COR-L47 (cell line): ENCODE measurements at places on chromosomes 6 and 20.
A peak's percentile ranks its signal among the peaks of the same experiment; 100 is the strongest.

- no peak for DNase-seq
Measured at GRCh38 chr6:47974106-47974505, 136.9 kb downstream of the PTCHD4 start.

DNA sequence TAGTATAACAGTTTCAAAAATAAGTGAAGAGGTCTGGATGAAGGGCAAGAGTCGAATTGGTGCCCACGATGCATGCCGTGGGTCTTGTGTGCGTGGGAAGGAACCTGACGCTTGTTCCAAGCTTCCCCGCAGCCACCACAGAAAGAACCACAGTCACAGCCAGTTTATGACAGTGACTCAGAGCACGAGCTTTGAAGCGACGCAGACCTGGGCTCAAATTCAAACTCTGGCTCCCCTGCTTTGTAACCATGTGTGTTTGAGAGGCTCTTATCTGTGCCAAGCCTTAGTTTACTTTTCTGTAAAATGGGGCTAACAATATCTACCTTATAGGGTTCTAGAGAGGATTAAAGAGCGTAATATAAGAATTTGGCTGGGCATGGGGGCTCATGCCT, 65.5 kb downstream of the SYNJ2 start:
- DNase-seq = no peak

DNA sequence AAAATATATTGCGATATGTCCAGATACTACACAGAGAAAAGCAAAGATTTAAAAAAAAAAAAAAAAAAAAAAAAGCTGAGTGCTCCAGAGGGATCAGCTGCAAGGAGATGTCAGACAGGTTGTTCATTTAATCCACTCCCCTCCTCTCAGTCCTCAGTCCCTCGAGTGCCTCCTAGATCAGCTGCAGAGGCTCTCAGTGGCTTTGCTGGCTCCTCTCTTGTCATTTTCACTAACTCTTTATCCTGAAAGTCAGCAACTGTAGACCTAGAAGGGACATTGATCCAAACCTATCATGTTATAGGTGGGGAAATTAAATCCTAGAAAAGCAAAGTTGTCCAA, 61.6 kb downstream of the KIAA0319 start:
- no peak for DNase-seq

DNA sequence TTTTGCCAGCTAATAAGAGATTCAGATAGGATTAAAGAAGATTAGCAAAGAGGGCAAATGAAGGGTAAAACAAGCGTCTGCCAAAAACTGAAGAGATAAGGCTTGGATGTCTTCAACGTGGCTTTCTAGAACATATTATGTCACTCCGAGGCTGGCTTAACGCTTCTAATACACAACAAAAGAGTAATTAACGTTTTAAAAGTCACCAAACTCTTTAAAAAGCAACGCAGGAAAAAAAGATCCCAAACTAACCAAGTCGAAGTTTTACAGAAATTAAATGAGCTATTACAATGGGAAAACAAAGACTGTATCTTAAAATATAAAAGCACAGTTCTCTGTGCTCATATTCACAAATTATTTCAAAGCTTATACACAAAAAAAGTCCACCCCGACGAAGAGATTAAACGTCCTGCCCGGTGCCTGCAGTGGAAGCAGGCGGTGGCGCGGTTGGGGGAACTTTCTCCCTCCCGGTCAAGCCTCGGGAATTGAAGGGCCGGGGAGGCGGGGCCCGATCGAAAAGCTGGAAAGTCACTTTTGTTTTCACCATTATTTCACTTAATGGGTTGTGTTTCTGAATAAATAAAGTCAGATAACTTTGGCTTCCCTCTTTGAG, 1.2 kb downstream of the MAK start:
- no peak for DNase-seq

DNA sequence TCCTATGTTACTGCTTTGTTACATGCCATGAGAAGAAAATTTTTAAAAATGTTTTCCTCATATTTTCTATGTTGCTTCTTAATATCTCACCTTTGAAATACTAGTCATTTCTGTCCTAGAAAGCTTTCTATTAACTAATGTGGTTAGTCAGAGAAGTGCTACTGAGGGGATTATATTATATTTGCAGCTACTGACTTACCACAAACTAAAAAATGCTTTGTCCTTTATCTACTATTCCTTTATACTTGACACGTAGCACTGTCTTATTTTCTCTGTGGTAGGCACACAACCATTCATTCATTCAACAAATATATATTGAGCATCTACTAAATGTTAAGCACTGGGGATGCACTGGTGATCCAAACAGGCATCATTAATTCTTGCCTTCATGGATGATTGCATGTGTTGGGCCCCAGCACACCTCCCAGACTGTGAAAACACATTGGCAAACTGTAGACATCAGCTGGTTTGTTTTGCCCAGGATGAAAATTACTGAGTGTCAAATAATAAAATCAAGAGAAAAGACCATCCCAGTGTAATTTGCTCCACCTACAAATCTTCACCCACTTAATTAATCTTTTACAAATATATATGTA, 10.7 kb upstream of the MLIP start:
- no peak for DNase-seq

DNA sequence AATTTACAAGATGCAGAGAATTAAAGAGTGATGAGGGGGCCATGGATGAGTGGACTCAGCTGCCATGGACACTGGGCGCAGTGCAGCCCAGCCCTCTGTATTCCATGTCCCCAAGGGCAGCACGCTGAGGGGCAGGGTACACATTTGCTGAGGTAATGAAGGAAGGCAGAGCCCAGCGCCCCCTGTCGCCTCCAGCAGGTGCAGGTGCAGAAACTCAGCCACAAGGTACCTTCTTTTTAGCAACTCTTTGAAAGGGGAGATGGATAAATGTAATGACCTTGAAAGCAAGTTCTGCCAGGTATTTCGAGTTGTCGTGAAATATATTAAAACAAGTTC, 7.1 kb downstream of the CD93 start:
- no peak for DNase-seq

DNA sequence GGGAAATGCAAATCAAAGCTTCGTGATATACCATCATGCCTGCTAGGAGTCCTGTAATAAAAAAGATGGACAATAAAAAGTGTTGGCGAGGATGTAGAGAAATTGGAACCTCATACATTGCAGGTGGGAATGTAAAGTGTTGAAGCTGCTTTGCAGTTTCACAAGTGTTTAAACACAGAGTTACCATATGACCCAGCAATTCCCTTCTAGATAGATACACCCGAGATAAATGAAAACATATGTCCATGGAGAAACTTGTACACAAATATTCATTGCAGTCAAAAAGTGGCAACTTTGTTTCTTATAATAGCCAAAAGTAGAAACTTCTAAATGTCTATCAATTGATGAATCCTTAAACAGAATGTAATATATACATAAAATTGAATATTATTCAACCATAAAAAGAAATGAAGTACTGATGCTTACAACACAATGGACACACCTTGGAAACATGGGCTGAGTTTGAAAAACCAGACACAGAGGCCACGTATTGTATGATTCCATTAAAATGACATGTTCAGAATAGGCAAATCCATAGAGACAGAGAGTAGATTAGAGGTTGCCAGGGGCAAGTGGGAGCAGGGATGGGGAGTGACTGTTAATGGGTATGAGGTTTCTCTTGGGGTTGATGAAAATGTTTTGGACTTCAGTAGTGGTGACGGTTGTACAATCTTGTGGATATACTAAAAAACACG, 20.8 kb upstream of the ERVFRD-1 start:
- no peak for DNase-seq

- DNase-seq = no peak
Measured at GRCh38 chr6:29014729-29015608, 9.9 kb upstream of the ZNF311 start.

GRCh38 chr20:59171986-59172385, 8.4 kb downstream of the ZNF831 start:
- no peak for DNase-seq

GRCh38 chr20:48825566-48825920, 2.3 kb downstream of the PREX1 start:
- no peak for DNase-seq

GRCh38 chr20:57381596-57382503, 9.3 kb upstream of the RBM38 start:
- peak; percentile 35 for DNase-seq

DNA sequence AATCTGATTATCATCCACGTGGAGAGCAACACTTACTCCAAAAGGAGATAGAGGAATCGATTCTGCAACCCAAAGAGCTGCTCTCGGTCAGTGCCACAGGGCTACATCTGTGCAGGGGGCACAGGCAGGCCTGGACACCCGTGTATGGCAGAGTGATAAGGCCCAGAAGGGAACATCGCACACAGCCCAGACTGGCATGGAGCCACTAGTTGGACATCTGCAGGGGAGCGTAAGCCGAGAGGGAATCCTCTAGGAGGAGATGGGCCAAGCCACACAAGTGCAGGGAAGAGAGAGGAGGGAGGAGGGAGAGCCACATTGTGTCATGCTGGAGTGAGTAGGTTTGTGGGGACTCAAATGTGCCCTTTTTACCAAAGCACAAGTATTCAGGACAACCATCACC, 50.4 kb upstream of the ENTPD6 start:
- no peak for DNase-seq

DNA sequence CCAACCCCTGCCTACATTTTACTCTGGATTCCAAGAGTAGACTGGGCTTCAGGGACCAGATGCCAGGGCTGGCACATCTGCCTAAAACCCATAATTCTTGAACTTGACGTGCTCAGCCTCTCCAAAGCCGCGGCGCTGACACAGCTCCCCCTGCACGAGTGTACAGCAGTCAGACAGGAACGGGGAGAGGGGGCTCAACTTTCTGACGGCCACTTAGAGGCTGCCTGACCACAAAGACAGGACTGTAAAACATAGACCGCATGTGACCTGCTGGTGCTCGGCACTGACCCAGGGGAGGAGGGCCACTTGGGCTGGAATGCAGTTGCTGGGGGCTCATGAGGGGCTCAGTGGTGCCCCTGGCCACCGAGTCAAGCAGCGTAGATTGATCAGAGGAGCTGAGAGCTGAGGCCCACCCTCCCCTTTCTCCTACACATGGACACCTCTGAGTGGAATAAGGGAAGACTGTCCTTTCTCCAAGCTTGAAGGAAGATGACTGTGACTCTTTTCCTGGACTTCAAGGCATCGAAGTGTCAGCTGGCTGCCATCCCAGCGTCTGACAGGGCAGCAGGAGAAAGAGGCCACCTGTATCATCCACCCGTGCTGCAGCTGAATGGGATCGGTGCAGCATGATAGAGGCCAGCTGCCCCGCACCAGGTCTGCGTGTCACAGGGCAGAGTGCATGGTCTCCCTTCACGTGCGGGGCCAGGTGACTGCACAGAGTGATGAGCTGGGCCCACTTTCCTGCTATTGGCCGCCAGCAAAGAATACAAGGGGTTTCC, 171.3 kb upstream of the AGPAT4 start:
- DNase-seq = no peak

GRCh38 chr6:13487122-13488014, at the start of gene GFOD1:
TSS of gene GFOD1 (minus strand) at chr6:13487600. CDS start at chr6:13486890, 710 bp downstream.
- DNase-seq = peak; percentile 83
